ENCODE measurements at places on chromosomes 2 and 18. TPM values are rescaled to one million over a fixed set of nuclear protein-coding genes. Genes with fewer than 3 reads are reported as not detected.

Gene RGPD3
- 0.12 TPM for polyA plus RNA-seq

Gene SCYGR8
- not detected for polyA plus RNA-seq

DNA sequence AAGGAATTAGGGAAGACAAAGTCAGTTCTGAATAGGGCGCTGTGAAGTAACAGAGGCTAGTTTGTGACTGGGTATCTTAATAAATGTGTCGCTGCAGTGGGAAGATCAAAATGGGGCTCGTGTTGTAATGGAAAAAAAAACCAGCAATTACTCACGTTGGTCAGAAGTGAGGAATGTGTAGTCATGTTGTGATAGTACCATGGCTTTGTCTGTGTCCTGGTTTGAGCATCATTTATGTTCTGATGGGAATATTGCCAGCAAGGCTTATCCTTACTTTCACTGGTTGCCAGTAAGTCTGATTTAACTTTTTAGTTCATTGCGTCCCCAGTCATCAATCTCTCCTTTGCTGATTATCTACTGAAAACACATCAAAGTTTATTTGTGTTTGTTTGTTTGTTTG, 467.6 kb downstream of the NYAP2 start:
- H3K27me3 ChIP-seq = no peaks in the 10 kb centered on the region
- DNase-seq = no peak
- no peaks in the 10 kb centered on the region for H3K4me1 ChIP-seq

DNA sequence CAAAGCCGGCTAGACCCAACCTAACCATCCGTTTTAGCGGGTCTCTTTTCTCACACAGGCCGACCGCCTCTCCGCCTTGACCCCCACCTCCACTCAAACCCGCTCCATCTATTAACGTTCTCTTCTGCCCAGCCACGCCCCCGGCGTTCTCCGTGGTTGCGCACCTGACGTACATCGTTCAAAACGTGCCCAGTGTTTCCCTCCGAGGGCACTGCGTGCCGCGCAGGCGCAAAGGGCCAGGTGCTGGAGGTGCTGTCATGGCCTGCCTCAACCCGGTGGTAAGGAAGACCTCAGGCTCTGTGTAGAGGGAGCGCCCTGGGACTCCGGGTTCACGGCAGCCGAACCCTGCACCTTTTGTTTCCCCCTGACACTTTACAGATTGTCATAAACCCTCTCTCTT, at the start of gene GTF2A1L:
Gene GTF2A1L, plus strand, starts transcription at position 239 of the 400 bp plus-strand sequence. Its CDS starts 19 bp downstream, at position 258.
- no peaks in the 10 kb centered on the region for H3K27me3 ChIP-seq
- H3K27ac ChIP-seq = no peak within 1 kb of the TSS
- DNase-seq = no peak
- H3K4me3 ChIP-seq = no peak within 1 kb of the TSS
- no peaks in the 10 kb centered on the region for H3K4me1 ChIP-seq

- H3K27me3 ChIP-seq = no peaks in the 10 kb centered on the region
- no peaks in the 10 kb centered on the region for H3K36me3 ChIP-seq
- H3K4me1 ChIP-seq = peaks cover 3% of the 10 kb centered on the region
- DNase-seq = no peak
- H3K4me3 ChIP-seq = no peak overlapping the region
Observed at GRCh38 chr18:79687806-79688205, 8.2 kb downstream of the CTDP1 start.

DNA sequence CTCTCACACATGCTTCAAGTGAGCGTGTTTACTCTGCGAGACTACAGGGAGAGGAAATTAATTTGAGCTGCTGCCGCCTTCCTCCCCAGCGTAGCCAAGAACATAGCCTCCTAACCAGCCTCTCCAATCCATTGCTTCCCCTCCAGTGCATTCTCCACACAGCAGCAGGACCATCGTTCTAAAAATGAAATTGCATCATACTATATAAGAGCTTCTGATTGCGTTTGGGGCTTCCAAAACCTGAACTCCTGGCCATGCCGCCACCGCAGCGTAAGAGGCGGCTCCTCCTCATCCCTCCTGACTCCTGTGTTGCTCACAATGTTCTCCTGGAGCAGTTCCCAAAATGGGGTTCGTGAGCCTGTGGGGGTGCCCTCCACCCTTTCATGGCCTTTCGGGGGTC, 142.1 kb downstream of the MYT1L start:
- DNase-seq = no peak
- H3K36me3 ChIP-seq = no peaks in the 10 kb centered on the region
- no peaks in the 10 kb centered on the region for H3K27me3 ChIP-seq
- H3K4me1 ChIP-seq = no peaks in the 10 kb centered on the region
- H3K4me3 ChIP-seq = no peak overlapping the region
- no peak overlapping the region for H3K27ac ChIP-seq
